ENCODE measurements at places on chromosomes 1 and 21. TPM values are rescaled to one million over a fixed set of nuclear protein-coding genes. Genes with fewer than 3 reads are reported as not detected.
A peak's percentile ranks its signal among the peaks of the same experiment; 100 is the strongest.

DNA sequence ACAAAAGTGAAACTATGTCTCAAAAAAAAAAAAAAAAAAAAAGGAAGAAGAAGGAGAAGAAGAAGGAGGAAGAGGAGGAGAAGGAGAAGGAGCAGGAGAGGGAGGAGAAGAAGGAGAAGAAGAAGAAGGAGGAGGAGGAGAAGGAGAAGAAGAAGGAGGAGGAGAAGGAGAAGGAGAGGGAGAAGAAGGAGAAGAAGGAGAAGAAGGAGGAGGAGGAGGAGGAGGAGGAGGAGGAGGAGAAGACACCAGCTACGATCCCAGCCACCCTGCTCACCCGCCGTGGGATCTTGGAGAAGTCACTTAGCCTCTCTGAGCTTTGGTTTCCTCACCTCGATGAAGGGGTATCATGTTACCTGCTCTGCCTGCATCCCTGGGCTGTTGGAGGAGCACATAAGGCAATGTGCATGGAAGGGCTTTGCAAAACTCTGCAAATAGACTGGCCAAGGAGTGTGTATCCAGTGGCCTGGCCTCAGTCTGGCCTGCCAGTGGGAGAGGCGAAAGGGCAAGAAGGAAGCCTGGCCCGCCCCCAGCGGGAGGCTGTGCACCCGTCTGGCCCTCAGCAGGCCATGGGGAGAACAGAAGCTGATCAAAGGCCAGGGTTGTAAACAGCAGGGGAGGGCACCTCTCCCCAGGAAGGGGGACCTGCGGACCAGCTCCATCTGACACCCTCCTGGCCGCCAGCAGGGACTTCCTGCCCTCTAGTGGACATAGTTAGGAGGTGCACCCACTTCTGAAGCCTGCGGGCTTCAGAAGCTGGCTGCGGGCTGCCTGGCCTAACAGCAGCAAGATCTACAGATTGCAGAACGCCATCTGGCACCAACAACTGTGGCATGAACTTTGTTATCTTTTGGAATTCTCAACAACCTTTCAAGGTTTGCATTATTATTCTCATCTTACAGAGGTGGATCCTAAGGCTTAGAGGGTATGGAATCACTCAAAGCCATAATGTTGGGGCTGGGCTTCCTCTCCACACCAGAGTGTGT lies 19.2 kb upstream of the CDK18 start:
- DNase-seq = peak; percentile 92
- H3K4me3 ChIP-seq = no peak overlapping the region
- H3K27ac ChIP-seq = no peak overlapping the region
- peaks cover 6% of the 10 kb centered on the region for H3K27me3 ChIP-seq
- peaks cover 15% of the 10 kb centered on the region for H3K4me1 ChIP-seq

Gene MROH9
- not detected for polyA plus RNA-seq

DNA sequence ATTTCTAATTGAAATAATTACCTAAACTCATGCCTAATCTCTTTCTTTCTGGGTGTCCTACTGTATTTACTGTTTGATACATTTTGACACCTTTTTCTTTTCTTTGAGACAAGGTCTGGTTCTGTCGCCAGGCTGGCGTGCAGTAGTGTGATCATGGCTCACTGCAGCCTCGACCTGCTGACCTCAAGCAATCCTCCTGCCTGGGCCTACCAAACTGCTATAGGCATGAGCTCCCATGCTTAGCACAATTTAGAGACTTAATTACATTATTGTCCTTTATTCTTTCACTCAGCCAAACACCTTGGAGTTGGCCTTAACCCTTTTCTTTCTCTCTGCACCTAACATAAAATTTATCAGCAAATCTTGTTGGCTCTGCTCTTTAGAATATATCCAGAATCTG lies 139.8 kb upstream of the KIF26B start:
- H3K36me3 ChIP-seq = no peaks in the 10 kb centered on the region
- H3K4me3 ChIP-seq = no peak overlapping the region
- H3K27me3 ChIP-seq = no peaks in the 10 kb centered on the region
- no peak for DNase-seq

GRCh38 chr1:210627755-210628154 lies 299.1 kb downstream of the HHAT start:
- no peaks in the 10 kb centered on the region for H3K36me3 ChIP-seq
- no peak overlapping the region for H3K4me3 ChIP-seq
- H3K4me1 ChIP-seq = no peaks in the 10 kb centered on the region
- no peak for DNase-seq
- H3K27me3 ChIP-seq = no peaks in the 10 kb centered on the region
- H3K27ac ChIP-seq = no peak overlapping the region

GRCh38 chr1:2525572-2525919 lies 850 bp downstream of the PANK4 start:
- no peak overlapping the region for H3K27ac ChIP-seq
- DNase-seq = no peak
- H3K27me3 ChIP-seq = peaks cover 3% of the 10 kb centered on the region
- H3K36me3 ChIP-seq = peaks cover 36% of the 10 kb centered on the region
- peak overlapping the region; percentile 69 for H3K4me3 ChIP-seq

Gene PEAR1
- 5.6 TPM for polyA plus RNA-seq

GRCh38 chr1:70553567-70553956 lies 142.5 kb downstream of the CTH start:
- DNase-seq = no peak
- no peak overlapping the region for H3K27ac ChIP-seq
- no peaks in the 10 kb centered on the region for H3K36me3 ChIP-seq
- no peaks in the 10 kb centered on the region for H3K4me1 ChIP-seq
- no peaks in the 10 kb centered on the region for H3K27me3 ChIP-seq

Gene GPR25
- polyA plus RNA-seq = 0.44 TPM

GRCh38 chr21:41148798-41149197 lies 19.2 kb upstream of the BACE2 start:
- no peaks in the 10 kb centered on the region for H3K27me3 ChIP-seq
- H3K36me3 ChIP-seq = no peaks in the 10 kb centered on the region
- no peak overlapping the region for H3K27ac ChIP-seq

DNA sequence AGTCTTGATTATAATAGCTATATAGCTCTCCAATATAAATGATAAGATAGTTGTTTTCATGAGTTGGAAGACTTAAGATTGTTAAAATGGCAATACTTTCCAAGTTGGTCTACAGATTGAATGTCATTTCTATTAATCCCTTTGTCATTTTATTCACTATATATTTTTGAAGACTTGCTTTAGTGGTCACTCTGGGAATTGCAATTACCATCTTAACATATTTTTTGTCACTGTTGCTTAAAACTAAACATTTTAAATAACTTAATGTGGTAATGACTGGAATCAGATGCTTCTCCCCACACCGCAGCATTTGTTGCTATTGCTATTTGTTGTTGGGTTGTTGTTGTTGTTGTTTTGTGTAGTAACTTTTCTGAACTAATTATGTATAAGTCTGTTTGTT lies 1592.9 kb downstream of the MRPL39 start:
- no peaks in the 10 kb centered on the region for H3K4me1 ChIP-seq

Gene PAQR6
- polyA plus RNA-seq = 191 TPM

- no peaks in the 10 kb centered on the region for H3K27me3 ChIP-seq
- DNase-seq = no peak
- no peaks in the 10 kb centered on the region for H3K4me1 ChIP-seq
- no peak overlapping the region for H3K27ac ChIP-seq
- H3K36me3 ChIP-seq = no peaks in the 10 kb centered on the region
Observed at GRCh38 chr1:70485624-70486023, 74.6 kb downstream of the CTH start.

GRCh38 chr1:16204634-16205333 lies 7.7 kb downstream of the ARHGEF19 start:
- no peak overlapping the region for H3K4me3 ChIP-seq
- peaks cover 32% of the 10 kb centered on the region for H3K4me1 ChIP-seq
- no peaks in the 10 kb centered on the region for H3K27me3 ChIP-seq
- H3K36me3 ChIP-seq = peaks cover 5% of the 10 kb centered on the region
- H3K27ac ChIP-seq = no peak overlapping the region

- H3K36me3 ChIP-seq = no peaks in the 10 kb centered on the region
- no peaks in the 10 kb centered on the region for H3K27me3 ChIP-seq
- DNase-seq = peak; percentile 49
- H3K4me1 ChIP-seq = peaks cover 11% of the 10 kb centered on the region
Observed at GRCh38 chr21:38297194-38297631, 40.4 kb downstream of the KCNJ15 start.

Gene LAMTOR2
- 72.0 TPM for polyA plus RNA-seq

DNA sequence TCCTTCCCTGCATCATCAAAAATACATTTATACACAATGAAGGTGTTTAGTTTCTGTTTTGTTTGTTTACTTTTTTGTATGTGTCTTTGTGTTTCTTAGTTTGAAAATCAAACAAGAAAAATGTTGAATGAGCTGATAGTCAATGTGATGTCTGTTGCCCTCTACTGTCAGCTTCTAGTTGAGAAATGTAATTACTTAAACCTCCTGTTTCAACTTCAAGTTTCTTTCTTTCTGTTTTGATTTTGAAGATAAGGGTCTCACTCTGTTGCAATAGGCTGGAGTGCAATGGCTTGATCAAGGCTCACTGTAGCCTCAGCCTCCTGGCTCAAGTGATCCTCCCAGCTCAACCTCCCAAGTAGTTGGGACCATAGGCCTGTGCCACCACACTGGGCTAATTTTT lies 37.5 kb downstream of the SPTA1 start:
- no peak for DNase-seq
- no peaks in the 10 kb centered on the region for H3K27me3 ChIP-seq
- H3K27ac ChIP-seq = no peak overlapping the region
- no peaks in the 10 kb centered on the region for H3K36me3 ChIP-seq

GRCh38 chr1:15848929-15849774 lies 1.6 kb downstream of the SPEN start:
- peak; percentile 89 for DNase-seq
- H3K36me3 ChIP-seq = no peaks in the 10 kb centered on the region
- H3K27ac ChIP-seq = peak overlapping the region; percentile 96
- no peaks in the 10 kb centered on the region for H3K27me3 ChIP-seq
- peak overlapping the region; percentile 94 for H3K4me3 ChIP-seq
- H3K4me1 ChIP-seq = peaks cover 33% of the 10 kb centered on the region

GRCh38 chr1:107145637-107146036 lies 4.8 kb downstream of the NTNG1 start:
- DNase-seq = no peak
- no peaks in the 10 kb centered on the region for H3K27me3 ChIP-seq
- no peak overlapping the region for H3K27ac ChIP-seq
- H3K4me3 ChIP-seq = no peak overlapping the region

DNA sequence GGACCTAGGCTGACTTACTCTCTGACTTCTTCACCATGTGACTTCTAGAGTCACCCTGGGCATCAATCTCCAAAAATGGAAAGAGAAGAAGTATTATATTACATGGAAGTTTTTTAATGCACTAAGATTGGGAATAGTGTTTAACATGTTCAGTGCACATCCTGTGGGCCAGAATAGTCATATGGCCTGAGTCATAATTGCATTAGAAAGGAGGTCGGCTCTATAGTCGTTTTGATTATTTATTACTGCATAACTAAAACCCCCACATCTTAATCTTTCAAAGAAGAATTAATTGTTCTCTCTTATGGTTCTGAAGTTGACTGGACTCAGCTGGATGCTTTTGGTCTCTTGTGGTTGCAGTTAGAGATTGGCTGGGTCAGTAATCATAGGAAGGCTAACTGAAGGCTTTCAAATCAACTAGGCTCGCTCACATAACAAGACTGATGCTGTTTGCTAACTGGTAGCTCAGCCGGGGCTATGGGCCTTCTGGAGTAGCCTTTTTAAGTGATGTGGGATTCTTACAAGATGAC lies 810.6 kb upstream of the ADGRL4 start:
- no peaks in the 10 kb centered on the region for H3K27me3 ChIP-seq
- H3K4me3 ChIP-seq = no peak overlapping the region

Gene ZNF697
- 11.3 TPM for polyA plus RNA-seq

DNA sequence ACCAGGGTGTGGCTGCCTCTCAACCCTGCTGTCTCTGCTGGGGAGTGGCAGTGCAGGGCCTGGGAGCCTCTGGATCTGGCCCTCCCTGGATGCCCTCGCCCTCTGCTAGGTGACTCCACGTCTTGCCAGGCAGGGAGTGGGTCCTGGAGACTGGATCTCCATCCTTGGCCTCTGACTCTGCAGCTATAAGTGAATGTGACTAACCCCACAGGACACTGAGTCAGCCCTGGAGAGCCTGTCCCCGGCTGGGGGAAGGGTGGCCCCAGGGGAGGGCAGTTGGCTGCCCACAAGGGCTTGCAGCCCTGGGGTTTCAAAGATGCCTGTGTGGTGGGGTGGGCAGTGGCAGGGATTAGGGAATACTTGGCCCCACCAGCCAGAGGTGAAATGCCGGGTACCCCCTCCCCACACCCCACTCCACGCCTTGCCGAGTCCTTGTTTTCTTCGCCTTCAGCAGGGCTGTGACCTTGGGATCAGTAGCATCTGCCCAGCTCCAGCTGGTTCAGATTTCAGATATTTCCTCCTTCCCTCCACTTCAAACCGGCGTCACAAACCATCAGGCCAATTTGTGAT lies 1.9 kb upstream of the MYBPH start:
- H3K4me1 ChIP-seq = peaks cover 23% of the 10 kb centered on the region
- H3K4me3 ChIP-seq = no peak overlapping the region
- no peak for DNase-seq
- no peak overlapping the region for H3K27ac ChIP-seq
- no peaks in the 10 kb centered on the region for H3K36me3 ChIP-seq

- H3K4me3 ChIP-seq = no peak overlapping the region
- peaks cover 5% of the 10 kb centered on the region for H3K4me1 ChIP-seq
- H3K36me3 ChIP-seq = no peaks in the 10 kb centered on the region
- H3K27me3 ChIP-seq = peaks cover 3% of the 10 kb centered on the region
Observed at GRCh38 chr21:32248571-32249461, 30.0 kb downstream of the MIS18A start.

- H3K36me3 ChIP-seq = no peaks in the 10 kb centered on the region
- DNase-seq = no peak
Observed at GRCh38 chr1:27314737-27315136, 7.2 kb upstream of the TMEM222 start.

DNA sequence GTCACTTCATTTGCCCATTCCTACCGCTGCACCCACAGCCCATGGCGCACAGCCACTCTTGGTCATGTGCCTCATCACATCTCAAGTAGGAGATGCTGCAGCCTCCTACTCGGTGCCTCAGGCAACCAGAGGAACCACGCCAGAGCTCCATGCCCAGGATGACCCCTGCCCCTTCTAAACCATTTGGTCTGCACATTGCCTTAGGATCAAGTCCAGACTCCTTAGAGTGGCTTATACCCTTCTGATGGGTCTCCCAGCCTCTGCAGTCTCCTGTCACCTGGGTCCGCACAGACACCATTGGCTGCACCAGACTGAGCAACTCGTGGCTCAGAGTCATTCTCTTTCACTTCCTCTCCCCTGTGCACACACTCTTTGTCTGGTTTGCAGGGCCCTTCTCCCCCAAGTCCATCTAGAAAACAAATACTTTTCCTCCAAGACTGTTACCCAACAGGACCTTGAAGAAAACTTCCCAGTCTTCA lies 2.2 kb upstream of the ADORA3 start:
- H3K36me3 ChIP-seq = no peaks in the 10 kb centered on the region
- peaks cover 27% of the 10 kb centered on the region for H3K4me1 ChIP-seq
- H3K4me3 ChIP-seq = no peak overlapping the region
- H3K27me3 ChIP-seq = no peaks in the 10 kb centered on the region
- no peak overlapping the region for H3K27ac ChIP-seq

Gene GPR153
- 42.4 TPM for polyA plus RNA-seq

Gene SAMD13
- 6.1 TPM for polyA plus RNA-seq
